ENCODE measurements at places on chromosomes 2 and 18. TPM values are rescaled to one million over a fixed set of nuclear protein-coding genes. Genes with fewer than 3 reads are reported as not detected.

Gene AQP12A
- polyA plus RNA-seq = not detected

- DNase-seq = no peak
Observed at GRCh38 chr2:207375207-207375875, 154.4 kb upstream of the CREB1 start.

Gene GPR45
- not detected for polyA plus RNA-seq

Gene HNMT
- 6.8 TPM for polyA plus RNA-seq

Gene UGT1A8
- not detected for polyA plus RNA-seq

Gene MAP3K19
- polyA plus RNA-seq = not detected

DNA sequence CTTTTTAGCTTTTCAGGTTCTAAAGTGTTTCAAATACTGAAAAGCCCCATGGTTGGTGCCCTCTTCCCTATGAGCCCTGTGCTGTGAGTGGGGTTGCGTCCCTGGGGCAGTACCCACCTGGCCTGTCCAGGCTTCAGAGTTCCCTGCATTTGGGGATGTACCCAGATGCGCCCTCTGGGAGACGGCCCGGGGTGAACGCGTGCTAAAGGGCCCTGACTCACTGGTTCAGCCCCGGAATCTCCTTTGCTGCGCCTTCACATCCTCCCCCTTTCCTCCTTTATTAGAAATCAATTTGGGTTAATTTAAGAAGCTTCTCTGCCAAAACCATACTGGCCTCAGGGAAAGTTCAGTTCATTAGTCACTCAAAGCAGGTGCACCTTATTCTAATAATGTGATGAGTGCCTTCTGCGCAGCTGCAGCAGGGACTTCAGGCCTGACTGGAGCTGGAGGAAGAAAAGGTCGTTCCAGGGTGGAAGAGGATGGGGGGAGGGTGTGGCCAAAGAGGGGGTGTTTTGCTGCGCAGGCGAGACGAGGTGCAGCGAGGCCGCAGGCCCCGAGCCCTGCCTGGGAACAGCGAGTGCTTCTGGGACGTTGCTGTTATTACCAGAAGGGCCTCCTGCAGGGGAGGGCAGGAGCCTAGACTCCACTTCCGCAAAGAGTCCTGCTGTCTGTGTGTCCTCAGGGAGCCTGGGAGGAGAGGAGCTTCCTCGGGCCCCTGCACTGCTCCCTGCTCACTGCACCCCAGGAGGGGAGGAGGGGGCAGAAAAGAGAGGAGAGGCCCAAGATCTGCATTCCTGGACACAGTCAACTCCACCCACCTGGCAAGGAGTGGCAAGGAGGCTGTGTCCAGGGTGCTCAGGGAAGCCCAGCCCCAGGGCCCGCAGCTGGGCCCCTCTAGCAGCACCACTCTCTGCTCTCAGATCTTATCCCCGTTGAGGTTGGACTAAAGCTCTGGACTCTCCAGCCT, 223.2 kb upstream of the PXDN start:
- DNase-seq = no peak

- peak; percentile 48 for DNase-seq
Observed at GRCh38 chr18:25827228-25827627, 263.2 kb downstream of the SS18 start.

DNA sequence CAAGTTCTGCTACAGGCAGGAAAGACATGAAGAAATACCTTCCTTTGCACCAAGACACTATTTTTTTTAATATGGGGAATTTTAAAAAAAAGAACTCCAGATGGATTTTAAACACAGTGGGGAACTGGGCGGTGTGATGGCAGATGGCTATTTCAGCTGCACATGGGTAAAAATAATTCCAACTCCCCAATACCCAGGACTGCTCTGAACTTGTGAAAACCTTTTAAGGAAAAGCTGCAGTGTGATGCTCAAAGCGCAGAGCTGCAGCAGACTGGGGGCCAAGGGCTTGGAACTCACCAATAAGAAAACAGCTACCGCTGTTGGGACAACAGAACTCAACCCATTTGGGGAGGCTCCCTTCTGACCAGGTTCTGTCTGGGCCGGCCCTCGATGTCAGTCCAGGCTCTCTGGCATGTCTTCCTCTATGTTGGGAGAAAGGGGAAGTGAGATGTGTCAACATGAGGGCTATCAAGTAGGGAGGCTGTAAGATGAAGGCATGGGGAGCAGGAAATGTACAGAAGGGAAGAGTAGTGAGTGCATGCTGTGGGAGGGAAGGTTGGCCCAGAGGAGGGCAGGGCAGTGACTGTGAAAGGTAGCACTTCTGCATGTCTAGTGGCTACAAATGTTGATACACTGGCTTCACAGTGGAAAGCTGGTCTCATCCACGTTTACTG, 64.0 kb upstream of the SLC14A2 start:
- DNase-seq = no peak

Gene SCYGR4
- not detected for polyA plus RNA-seq

GRCh38 chr2:24359129-24360049, 947 bp downstream of the ITSN2 start:
- DNase-seq = peak; percentile 63

Gene COL5A2
- 248 TPM for polyA plus RNA-seq

DNA sequence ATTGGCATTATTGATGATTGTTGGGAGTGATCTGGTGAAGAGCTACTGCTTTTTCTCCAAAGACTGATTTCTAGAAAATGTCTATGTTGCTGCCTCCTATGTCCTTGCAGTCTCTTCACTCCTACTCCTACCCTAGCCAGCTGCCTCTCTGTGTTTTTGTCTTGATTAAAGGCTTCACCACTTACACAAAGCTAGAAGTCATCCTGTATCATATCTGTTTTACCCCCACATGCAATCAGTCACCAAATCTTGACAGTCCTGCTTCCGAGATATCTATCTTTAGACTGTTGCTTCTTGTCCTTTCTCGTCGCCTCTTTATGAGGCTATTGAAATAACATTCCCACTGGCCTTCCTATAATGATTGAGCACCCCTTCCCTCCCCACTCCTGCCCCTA, 84.5 kb upstream of the ITGA4 start:
- DNase-seq = no peak
